ENCODE measurements at places on chromosomes 5 and 9.

DNA sequence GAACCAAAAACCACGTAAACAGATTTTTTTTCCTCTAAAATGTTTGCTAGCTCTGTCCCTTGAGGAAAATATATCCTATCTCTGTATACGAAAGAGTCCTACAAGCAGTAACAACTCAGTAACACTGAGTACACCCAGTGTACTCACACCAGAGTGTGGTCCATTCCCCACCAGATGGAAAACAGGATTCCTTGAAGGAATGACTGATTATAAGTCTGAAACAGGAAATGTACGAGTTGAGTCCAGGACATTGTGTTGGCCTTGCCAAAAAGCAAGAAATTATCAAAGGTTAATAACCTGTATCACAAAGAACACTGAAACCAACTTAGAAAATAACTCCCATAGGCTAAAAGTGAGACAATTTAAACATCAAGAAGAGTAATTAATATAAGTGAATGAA lies 20.4 kb downstream of the GOLPH3 start:
- DNase-seq = no peak

- no peak for DNase-seq
Measured at GRCh38 chr5:103442750-103443149, 119.8 kb downstream of the NUDT12 start.

- no peak for DNase-seq
Measured at GRCh38 chr9:8693464-8693863, 893.9 kb upstream of the DMAC1 start.

- DNase-seq = no peak
Measured at GRCh38 chr5:37715361-37715760, 124.5 kb downstream of the GDNF start.

DNA sequence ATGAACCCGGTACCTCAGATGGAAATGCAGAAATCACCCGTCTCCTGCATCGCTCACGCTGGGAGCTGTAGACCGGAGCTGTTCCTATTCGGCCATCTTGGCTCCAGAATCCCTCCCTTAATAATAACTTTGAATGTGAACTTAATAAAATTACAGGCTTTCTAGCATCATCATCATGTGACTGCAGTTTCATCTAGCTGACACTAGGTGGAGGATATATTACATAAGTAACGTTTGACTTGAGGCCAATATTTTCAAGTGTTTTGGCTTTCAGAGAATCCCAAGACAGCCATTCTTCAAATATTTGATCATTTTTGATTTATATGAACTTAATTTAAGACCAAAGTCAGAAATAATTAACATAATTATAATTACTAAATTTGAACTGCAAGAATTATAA lies 474.9 kb upstream of the CDH10 start:
- DNase-seq = no peak

DNA sequence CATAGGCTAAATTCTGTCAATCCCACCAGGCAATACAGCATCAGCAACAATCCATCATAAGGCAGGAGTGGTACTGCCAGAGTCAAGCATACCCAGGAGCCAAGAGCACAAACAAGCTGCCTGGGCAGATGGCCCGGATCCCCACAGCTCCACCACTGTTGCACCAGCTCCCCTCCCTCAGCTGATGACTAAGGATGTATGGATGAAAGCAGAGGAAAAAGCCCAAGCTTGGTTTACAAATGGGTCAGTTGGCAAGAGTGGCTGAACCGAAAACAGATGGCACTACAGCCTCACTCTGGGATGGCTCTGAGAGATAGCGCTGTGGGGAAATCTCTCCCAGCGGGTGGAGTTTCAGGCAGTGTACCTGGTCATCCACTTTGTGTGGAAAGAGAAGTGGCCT lies 29.4 kb downstream of the DROSHA start:
- DNase-seq = no peak

DNA sequence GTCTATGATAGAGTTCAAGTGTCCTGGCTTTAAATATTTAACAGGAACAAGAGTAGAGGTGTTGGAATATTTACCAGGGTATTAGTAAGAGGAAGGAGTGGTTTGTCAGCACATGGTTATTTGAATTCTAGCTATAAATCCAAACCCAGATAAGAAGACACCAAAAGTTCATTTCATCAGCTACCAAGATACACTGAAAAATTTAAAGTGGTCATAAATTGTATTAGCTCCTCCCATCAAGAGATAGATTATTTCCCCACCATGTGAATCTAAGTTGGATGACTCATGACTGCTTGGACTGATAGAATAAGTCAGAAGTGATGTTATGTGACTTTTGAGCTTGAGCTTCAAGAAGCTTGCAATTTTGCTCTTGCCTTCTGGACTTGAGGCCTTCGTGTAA lies 72.1 kb upstream of the GRAMD2B start:
- no peak for DNase-seq

GRCh38 chr5:16864631-16865131 lies 71.4 kb downstream of the MYO10 start:
- no peak for DNase-seq

DNA sequence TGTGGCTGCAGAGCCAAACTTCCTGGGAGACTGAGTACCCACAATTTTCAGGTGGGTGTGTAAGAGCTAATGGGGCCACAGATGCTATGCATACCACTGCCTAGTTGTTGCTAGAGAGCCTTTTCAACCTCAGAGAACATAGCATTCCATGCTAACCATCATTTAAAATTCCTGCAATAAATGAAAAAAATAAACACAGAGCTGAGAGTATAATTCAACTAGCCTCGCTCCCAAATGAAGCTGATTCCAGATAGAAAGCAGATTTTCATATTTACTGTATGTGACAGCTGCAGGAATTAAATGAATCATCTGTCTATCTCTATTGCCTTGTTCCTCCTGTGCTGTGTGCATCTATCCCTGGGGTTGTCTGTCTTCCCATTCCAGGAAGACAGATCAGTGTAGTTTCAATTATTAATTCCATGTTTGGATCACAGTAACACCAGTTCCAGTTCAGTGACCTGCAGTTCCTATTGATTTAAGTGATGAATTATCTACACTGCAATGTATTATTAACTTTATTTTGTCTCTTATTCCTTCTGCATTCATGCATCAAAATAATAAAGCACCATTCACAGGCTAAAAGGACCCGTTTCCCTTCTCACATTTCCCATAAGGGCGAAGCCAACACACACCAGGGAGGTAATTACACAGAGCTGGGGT lies 324.5 kb downstream of the SLIT3 start:
- DNase-seq = no peak

Data from NCI-H1105 (cell line).